Stimulated activated CD4-positive, alpha-beta T cell treated with anti-CD3 and anti-CD28 coated beads, Interleukin-4, amount 100 ng/mL, for 24 hours (primary cell): ENCODE measurements at places on chromosomes 5 and 9.

- no peak for DNase-seq
These were observed 8.0 kb upstream of the TLR4 start for GRCh38 chr9:117696154-117696553.

GRCh38 chr5:56211298-56211865 lies 21.7 kb downstream of the ANKRD55 start:
- DNase-seq = no peak

- no peak for DNase-seq
These were observed 29.7 kb upstream of the AUH start for GRCh38 chr9:91391412-91391811.

GRCh38 chr9:22211588-22212360 lies 202.7 kb upstream of the CDKN2B start:
- DNase-seq = no peak

DNA sequence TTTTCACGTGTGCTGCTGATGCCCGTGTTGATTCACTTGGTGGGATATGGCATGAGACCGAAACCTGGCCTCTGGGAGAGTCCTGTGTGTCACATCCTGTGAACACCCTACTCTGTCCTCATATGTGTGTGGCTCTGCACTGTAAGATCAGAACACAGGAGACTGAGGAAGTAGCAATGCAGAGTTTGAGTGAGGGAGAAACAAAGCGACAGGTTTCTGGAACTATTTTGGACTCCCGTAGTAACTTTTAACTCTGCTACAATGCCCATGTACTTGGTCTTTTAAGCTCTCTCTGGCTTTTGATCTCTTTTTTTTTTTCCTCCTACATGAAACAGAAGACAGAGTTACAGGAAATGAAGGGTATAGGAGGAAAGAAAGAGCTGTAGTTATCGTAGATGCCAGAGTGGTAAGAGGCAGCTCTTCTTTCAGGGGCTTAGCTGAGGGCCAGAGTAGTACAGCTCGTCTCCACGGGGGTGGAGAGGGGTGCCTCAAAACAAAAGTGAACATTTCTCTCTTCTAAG lies 26.6 kb downstream of the GRAMD2B start:
- DNase-seq = peak; percentile 71

- no peak for DNase-seq
These were observed 78.4 kb upstream of the CKMT2 start for GRCh38 chr5:81154725-81155124.
